Activated CD4-positive, CD25-positive, alpha-beta regulatory T cell treated with anti-CD3 and anti-CD28 coated beads, Interleukin-2, amount 50 U/mL, for 16 hours (primary cell): ENCODE measurements at places on chromosomes 5 and 9.

GRCh38 chr9:136201609-136202453 is 3.1 kb downstream of the LHX3 start:
- DNase-seq, result no peak

GRCh38 chr9:76203373-76203772 is 190.9 kb downstream of the RFK start:
- DNase-seq, result no peak

- DNase-seq, result peak; percentile 37
Measured at GRCh38 chr5:139633295-139634027, 14.7 kb upstream of the CXXC5 start.

GRCh38 chr9:92446536-92446935 is 22.3 kb upstream of the OMD start:
- no peak for DNase-seq

GRCh38 chr9:137192859-137193258 is 4.4 kb downstream of the SSNA1 start:
- DNase-seq, result no peak

- DNase-seq, result no peak
Measured at GRCh38 chr9:128554155-128554862, 1.9 kb downstream of the SPTAN1 start.

- DNase-seq, result no peak
Measured at GRCh38 chr5:16773991-16774390, 157.2 kb upstream of the RETREG1 start.

GRCh38 chr5:82307451-82307850 is 29.3 kb upstream of the RPS23 start:
- DNase-seq, result no peak

GRCh38 chr9:105500108-105500766 is 52.4 kb downstream of the FSD1L start:
- DNase-seq, result no peak

DNA sequence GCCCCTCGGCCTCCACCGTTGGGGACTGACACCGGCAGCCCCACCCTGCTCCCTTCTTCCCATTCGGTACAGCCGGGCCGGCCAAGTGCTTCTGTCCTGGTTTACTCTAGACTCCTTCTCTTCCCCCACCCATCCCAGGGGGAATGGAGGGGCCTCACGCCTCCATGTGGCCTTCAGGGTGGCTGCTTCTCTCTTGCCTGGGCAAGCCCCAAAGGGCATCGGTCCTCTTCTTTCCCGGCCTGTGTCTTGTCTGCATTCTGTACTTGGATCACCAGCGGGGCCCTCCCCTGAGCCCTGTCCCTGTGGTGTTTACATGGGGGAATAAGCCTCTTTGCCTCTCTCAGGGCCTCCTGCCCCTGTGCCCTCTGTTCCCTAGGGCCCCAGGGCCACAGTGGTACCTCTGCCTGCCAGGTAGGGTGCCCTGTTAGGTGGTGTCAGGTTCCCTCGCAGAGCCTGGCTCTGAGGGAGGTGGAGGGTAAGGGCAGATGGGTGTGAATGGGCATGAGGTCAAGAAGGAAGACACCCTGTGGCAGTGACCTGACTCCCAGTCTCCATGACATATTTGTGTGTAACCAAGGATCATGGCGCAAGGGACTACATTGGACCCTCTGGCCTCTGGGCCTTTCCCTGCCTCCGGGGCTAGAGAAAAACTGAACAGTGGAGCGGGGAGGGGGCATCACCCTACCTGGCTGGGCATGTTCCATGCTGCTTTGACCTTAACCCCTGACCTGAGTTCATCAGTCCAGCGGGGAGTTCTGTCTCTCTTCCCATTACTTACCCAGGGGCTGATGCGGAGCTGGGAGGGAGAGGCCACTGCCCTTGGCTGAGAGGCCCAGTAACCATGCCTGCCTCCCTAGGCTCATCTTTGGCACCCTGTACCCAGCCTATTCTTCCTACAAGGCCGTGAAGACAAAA is 1.6 kb downstream of the REEP2 start:
- DNase-seq, result no peak

- DNase-seq, result no peak
Measured at GRCh38 chr5:177447611-177448243, 1.1 kb downstream of the PRR7 start.

- DNase-seq, result no peak
Measured at GRCh38 chr5:57119031-57119430, 54.8 kb upstream of the GPBP1 start.

DNA sequence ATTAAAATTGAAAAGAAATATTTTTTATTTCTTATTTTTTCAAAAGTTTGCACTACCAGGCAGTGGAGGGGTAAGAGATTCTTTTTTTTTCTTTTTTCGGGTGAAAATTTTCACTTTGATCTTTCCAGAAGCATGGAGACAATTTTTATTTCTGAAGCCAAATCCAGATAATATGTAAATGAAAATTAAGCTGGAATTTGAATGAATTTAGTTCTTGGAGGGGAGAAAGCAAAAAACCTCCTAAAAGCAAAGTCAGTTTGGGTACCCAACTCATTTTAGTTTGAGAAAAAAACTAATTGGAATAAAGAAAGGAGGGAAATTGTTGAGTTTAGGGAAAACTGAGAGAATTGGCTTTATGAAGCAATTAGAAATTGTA is 872 bp downstream of the ZNF618 start:
- DNase-seq, result no peak

- no peak for DNase-seq
Measured at GRCh38 chr5:92337772-92338234, 954.7 kb upstream of the ARRDC3 start.

DNA sequence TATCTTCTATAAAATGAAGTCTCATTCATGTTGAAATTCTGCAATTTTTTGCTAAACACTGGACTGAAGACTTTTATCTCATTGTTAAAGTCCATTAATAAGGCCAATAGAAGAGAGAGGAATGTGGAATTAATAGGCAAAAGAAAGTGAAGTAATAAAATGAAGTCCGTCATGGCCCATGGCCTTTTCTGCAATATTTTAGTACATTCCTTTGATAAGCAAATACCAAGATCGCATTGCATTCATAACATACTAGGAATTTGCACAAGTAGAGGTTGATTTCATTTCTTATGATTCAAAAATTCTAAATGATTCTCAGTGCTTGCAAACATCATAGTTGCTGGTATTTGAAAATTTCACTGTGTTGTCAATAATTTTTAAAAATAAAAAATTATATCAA is 664.0 kb downstream of the NR2F1-AS1 start:
- no peak for DNase-seq

DNA sequence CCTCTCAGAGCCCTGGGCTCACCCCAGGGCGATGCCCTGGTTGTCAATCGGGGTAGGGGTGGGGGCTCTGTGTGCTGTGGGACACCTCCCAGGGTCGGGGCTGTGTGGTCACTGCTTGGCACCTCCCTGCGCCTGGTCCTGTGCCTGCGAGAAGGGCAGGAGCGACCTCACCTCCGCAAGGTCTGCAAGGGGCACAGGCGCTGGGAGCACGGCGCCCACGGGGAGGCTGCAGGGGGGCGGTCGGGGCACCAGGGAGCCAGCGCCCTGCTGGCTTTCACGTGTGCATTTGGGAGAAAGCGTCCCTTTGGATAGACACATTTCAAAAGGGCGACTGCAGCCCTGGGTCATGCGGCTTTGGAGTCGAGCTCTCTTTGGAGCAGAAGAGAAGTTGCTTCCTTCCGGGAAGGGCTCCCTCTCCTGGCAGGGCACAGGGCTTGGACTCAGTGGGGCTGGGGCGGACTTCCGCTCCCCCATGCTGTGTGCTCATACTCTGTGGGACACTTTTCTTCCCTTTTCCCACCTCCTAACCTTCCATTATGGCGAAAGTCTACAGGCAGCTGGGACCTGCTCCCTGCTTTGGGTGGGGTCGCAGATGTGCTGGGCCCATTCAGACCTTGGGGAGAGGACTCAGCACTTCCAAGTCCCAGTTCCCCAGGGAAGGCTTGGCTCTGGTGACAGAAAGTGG is 52.9 kb upstream of the SLC28A3 start:
- no peak for DNase-seq

DNA sequence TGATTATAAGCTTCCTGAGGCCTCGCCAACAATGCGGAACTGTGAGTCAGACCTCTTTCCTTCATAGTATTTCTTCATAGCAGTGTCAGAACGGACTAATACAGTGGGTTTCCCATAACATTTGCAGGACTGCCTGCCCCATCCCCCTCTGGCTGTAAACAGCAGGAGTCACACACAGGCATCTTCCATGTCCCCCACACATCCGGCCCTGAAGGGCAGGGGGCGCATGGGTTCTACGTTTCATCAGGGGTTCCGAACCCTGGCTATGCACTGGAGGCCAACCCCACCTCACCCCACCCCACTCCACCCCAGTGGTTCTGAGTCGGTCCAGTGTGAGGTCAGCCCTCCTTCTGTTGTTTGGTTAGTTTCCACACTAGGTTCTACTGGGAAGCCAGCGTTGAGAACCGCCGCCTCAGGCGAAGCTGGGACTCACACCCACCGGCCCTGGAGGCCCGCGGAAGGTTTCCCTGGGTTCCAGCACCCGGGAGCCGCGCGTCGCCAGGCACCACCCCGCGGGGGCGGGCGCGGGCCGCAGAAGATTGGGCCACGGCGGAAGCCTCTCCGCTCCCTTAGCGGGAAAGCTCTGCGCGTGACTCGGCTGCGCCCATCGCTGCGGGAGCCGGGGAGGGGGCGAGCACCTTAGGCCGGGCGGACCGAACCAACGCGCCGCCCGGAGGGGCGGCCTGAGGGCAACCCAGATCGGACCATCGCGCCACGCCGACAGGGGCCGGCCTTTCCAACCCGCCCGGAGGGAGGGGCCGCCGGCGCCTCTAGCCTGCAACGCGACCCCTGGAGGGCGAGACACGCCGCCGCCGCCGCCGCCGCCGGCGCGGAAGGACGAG is at the start of gene RUSC2:
Gene RUSC2, plus strand, starts transcription at position 799 of the 842 bp plus-strand sequence. CDS start 56,411 bp downstream, outside the sequence.
- DNase-seq, result no peak

- no peak for DNase-seq
Measured at GRCh38 chr9:121292051-121292450, 24.1 kb downstream of the GSN start.

DNA sequence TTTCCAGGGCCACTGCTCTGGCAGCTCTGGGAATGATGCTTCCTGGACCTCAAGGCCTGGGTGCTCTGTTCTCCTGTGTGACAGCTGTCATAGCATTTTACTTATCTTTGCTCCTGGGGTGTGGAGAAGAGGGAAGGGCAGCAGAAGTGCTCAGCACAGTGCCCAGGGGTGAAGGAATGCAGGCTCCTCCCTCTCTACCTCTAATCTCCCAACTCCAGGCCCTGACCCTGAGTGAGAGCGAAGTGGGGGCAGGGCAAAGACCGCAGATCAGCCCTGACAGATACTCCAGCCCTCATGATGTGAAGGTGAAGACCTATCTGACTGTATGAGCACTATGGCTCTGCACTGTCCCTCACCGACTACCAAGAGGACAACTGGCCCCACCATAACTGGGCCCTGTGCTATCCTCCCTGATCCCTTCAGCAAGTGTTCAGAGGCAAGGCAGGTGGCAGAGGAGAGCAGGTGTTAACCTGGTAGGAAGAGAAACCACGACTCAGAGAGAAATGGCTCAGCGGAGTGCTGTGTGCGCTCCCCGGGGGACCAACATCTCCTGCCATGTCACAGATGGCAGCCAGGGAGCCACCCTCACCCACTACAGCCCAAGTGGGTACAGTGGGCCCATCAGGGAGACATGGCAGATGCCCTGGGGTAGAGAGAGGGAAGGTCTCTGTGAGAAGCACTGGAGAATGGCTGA is 16.8 kb downstream of the ACSL6 start:
- no peak for DNase-seq

DNA sequence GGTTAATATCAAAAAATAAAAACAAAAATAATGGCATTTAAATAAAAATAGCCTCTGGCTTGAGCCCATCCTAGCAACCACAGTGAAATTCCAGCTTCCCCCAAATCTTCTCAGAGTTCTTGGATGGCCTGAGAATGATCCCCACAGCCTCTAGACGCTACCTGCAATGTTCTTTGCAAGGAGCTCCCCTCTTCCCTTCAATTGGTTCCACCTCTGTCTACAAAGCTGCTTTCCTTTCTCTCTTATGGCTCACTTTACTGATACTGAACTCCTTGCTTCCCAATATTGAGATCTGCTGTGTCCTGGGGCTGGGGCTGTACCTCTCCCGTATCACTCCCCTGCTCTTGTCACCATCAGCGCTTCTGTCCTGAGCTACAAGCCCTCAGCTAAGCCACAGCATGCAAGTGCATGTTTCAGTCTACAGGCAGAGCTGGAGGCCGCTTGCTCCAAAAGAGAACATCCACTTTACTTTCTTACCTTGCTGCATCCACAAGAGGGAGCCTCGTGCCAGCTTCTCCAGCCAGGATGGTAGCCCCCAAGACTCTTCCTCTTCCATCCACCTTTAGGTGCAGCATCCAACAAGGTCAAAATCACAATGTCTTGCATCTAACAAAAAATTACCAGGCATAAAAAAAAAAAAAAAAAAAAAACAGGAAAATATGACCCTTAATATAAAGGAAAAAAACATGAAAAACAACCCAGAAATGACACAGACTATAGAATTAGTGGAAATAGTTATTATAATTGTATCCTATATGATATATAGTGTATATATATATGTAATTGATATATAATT is 57.4 kb upstream of the PRSS3 start:
- DNase-seq, result no peak

DNA sequence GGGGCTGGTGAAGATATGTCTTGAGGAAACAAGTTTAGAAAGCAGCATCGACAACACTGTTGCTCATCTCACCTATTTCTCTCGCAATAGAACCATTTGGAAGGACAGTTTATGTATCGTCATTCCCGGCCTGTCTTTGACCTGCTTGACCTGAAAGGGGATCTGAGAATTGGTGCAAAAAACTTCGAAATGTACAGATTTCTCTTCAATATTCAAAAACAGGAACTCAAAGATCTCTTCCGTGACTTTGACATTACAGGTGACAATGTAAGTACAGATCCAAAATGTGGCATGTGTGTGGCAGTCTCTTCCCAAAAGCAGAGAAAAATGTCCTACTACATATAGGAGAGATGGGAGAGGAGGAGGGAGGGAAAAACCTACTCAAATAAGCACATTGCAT is 6.5 kb downstream of the EFCAB9 start:
- no peak for DNase-seq

GRCh38 chr5:93911609-93912008 is 170.2 kb upstream of the POU5F2 start:
- no peak for DNase-seq

GRCh38 chr5:128038643-128039042 is 44.9 kb upstream of the SLC12A2 start:
- no peak for DNase-seq

GRCh38 chr9:137804908-137805630 is 72.5 kb upstream of the CACNA1B start:
- no peak for DNase-seq

GRCh38 chr9:113417370-113417769 is 6.8 kb downstream of the C9orf43 start:
- no peak for DNase-seq

DNA sequence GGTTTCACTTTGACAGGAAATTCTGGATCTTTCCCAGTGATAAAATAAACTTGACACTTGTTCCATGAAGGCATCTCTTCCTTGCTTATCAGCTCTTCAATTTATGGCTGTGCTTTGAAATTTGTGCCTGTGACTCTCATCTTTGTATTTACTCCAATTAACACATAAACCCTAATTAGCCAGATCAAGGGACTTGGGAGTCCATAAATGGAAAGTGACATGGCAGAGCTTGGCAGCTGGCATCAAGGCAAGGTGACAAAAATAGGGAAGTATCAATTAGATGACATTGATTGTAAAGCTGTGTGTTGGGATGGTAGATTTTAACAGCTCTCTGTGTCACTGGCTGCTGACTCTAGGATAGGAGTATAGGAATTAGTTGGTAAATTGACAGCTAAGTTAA is 133.9 kb downstream of the PBX3 start:
- DNase-seq, result no peak

- no peak for DNase-seq
Measured at GRCh38 chr5:86885489-86886230, 267.9 kb downstream of the COX7C start.
